ENCODE measurements at places on chromosomes 1 and 21. TPM values are rescaled to one million over a fixed set of nuclear protein-coding genes. Genes with fewer than 3 reads are reported as not detected.

The DNALI1 gene
- total RNA-seq: 6.2 TPM

DNA sequence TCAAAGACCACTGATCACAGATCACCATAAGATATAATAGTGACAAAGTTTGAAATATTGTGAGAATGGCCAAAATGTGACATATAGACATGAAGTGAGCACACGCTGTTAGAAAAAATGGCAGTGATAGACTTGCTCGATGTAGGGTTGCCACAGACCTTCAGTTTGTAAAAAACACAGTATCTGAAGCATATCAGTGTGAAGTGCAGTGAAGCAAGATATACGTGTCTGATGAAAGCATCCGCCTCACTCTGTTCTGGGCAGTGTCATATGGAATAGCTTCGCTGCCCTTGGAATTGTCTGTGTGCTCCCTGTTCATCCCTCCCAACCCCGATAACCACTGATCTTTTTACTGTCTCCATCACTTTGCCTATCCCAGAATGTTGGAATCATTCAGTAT is 50.7 kb downstream of the GALNT2 start:
- no peak for DNase-seq

- DNase-seq: peak; percentile 26
These were observed 4.3 kb downstream of the ADAMTSL4 start for GRCh38 chr1:150553392-150554085.

DNA sequence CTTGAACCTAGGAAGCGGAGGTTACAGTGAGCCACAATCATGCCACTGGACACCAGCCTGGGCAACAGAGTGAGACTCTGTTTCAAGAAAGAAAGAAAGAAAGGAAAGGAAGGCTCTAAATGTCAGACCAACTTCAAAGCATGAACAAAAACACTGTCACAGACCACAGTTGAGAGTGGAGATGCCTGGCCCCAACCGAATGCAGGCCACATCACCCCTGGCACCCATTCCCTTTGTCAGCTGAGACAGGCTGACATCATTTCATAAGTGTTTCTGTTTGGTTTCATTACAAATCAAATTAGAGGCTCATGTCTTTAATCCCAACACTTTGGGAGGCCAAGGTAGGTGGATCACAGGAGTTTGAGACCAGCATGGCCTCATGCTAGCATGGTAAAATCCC is 28.6 kb upstream of the NADK start:
- DNase-seq: no peak
